ENCODE measurements at places on chromosomes 7 and 10. TPM values are rescaled to one million over a fixed set of nuclear protein-coding genes. Genes with fewer than 3 reads are reported as not detected.

The MRC1 gene
- total RNA-seq: 0.03 TPM

The TMEM168 gene
- 8.1 TPM for total RNA-seq

The CHRM2 gene
- total RNA-seq: not detected

The SUN3 gene
- not detected for total RNA-seq

The CPED1 gene
- not detected for total RNA-seq

The CNTNAP2 gene
- total RNA-seq: not detected

The PCLO gene
- 0.88 TPM for total RNA-seq

The MRLN gene
- not detected for total RNA-seq

The FANK1 gene
- 2.8 TPM for total RNA-seq

The TMEM26 gene
- 0.06 TPM for total RNA-seq

The MKX gene
- not detected for total RNA-seq

The OR2A1 gene
- not detected for total RNA-seq

The MRPS17 gene
- 34.0 TPM for total RNA-seq

The ELOVL3 gene
- total RNA-seq: 0.28 TPM

The PPP1R17 gene
- total RNA-seq: not detected

The SLC26A4 gene
- total RNA-seq: 0.19 TPM

The SPACDR gene
- 0.65 TPM for total RNA-seq

The LRRC17 gene
- not detected for total RNA-seq

The HSPA14 gene
- 45.1 TPM for total RNA-seq

The TRIM50 gene
- total RNA-seq: not detected

The CTNNA3 gene
- total RNA-seq: not detected

The TRIL gene
- not detected for total RNA-seq

The RGR gene
- not detected for total RNA-seq

The TMEM140 gene
- 1.1 TPM for total RNA-seq

The AGR3 gene
- total RNA-seq: not detected

The AS3MT gene
- 4.2 TPM for total RNA-seq

The AASS gene
- 0.17 TPM for total RNA-seq

The IL6 gene
- 1.0 TPM for total RNA-seq

The ACHE gene
- 2.8 TPM for total RNA-seq

The UPK3B gene
- 19.4 TPM for total RNA-seq

The JAKMIP3 gene
- 1.1 TPM for total RNA-seq

The OR2A42 gene
- total RNA-seq: not detected

The STAMBPL1 gene
- total RNA-seq: 34.3 TPM

The CNNM1 gene
- 26.2 TPM for total RNA-seq

The SGMS1 gene
- total RNA-seq: 48.4 TPM

The CPXM2 gene
- total RNA-seq: not detected

The AFAP1L2 gene
- total RNA-seq: 29.4 TPM

Data from A549 treated with GW870086 at 1 μM for 4 hours (cell line).